ENCODE measurements at places on chromosomes 7 and 10.

GRCh38 chr7:137731436-137731835 lies 115.3 kb downstream of the DGKI start:
- no peak for DNase-seq

GRCh38 chr10:56298941-56299340 lies 62.1 kb downstream of the ZWINT start:
- DNase-seq = no peak

DNA sequence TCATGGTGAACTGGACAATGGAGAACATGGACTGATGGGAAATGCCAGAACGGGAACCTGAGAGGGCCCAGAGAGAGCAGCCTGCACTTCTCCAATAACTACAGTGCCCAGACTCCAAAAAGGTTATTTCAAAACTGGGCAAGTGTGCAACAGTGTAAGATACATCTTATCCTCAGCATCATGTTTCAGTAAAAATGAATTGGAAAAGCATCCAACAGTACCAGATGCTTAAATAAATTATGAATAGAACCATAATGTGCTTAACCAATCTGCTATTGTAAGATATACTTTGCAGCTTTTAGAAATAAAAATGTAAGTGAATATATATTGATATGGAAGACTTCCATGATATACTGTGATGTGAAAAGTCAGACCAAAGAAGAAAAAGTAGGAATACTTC lies 303.3 kb downstream of the GRID1 start:
- DNase-seq = no peak

GRCh38 chr10:132608511-132609195 lies 71.1 kb downstream of the INPP5A start:
- no peak for DNase-seq

DNA sequence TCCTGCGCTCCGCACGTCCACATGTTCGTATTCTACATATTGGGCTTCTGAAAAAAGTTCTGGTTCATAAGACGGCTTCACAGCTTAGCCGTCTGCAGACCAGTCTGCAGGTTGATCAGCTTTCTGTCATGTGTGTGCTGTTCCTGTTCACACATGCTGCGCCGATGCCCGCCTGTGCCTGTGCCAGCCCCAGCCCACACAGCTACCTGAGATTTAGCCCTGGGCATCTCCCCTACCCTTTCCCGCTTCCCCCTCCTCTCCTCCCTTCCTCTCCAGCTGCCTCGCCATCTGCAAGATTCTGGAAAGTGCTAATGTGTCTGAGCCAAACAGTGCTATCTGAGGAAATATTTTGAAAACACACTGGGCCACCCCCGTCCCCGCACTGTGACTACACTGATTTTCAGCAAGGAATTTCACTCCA lies 7.1 kb downstream of the CHST3 start:
- no peak for DNase-seq

DNA sequence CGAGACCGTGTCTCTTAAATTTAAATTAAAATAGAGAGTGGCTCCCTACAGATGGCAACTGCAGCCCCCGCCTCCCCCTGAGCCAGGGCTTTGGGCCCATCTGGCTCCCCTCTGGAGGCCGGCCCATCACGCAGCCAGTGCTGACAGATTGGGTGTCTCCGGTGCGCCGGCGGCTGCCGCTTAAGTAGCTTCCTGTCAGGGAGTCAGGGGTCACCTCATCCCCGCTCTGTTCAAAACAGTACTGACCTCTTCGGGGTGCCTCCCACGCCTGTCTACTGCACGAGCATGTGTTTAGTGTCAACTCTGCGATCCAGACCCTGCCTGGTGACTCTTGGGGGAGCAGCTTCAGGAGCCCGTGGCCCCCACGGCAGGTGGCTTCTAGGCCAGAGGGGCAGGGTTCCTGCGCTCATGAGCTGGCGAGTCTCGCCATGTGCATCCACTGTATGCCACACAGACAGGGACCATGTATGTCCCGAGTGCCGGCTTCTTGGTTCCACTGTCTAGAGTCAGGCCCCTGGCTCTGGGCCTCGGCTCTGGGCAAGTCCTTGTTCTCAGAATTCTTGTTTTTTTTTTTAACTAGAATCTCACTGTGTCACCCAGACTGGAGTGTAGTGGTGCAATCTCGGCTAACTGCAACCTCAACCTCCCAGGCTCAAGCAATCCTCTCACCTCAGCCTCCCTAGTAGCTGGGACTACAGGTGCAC lies 36.1 kb downstream of the KCTD7 start:
- DNase-seq = no peak

GRCh38 chr10:79585870-79586527 lies 24.7 kb upstream of the SFTPA1 start:
- DNase-seq = no peak

DNA sequence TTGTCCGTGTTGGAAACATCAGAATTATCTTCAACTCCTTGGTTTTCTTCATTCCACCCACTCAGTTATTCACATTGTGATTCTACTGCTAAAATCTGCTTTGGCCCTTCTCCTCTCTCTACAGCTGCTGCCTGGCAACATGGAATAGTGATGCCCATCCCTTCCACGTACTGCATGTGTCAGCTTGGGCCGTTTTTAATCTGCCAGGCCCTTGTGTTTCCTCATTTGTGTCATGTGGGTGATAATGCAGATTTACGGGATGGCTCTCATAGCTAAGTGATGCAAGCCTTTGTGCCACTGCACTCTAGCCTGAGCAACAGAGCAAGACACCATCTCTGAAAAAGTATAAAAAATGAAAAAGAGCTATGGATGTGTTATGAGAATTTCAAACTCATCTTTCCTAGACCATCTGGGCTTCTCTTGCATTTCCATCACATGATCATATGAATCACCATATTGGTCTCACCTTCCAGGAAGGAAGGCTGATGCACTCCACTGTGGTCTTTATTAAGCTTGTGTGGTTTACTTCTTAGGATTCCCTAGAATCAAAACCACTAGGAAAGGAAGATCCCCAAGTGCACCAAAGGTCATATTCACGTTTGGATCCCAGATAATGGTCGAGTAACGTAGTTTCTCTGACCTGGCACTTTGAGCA lies 20.6 kb upstream of the CELF2 start:
- DNase-seq = no peak

DNA sequence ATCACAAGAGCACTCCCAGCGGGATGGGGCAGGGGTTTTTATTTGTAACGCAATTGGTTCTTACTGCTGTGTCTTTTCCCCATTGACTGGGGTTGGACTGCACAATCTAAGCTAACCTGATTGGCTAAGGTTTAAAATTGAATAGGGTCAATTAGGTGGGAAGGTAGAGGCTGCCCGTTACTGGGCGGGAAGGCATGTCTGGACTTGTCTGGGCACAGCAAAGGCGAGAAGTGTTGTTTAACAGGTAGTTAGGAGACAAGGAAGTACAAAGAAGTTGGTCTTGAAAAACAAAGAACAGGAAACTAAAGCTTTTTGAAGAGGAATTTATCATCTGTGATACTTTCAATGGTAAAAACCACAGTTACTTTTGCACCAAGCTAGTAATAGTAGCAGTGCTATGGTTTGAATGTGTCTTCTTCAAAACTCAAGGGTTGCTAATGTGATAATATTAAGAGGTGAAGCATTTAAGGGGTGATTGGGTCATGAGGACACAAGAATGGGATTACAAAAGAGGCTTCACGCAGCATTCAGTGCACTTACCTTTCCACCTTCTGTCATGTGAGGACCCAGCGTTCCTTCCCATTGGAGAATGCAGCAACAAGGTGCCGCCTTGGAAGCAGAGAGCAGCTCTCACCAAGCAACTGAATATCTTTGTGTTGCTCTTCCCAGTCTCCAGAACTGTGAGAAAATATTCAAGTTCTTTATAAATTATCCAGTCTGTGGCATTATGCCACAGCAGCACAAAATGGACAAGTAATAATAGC lies 875.5 kb upstream of the SORCS1 start:
- no peak for DNase-seq

DNA sequence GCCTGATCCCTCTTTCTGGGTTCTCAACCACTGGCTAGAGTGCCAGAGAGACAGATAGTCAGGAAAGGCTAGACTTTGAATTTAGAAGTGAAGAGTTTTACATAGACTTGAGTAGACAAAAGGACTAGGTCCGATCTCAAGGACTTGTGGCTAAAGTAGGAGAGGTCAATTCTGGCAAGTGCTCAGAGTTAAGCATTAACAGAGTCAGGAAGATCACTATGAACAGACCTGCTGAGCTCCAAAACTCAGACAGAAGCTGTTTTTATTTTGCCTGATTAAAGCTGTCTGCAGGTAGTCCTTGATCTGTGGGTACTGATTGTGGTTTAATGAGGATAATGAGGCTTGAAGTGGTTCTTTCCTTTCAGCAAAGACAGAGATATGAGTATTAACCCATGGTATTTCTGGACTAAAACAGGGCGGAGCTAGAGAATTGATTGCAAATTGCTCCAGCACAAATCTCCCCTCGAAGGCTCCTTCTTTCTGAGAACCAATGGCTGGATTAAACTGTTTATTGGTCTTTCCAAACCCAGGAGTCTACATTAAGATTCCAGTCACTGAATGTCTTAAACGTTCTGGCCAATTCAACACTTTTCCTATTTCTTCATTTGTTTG lies 423.2 kb downstream of the IPMK start:
- no peak for DNase-seq

DNA sequence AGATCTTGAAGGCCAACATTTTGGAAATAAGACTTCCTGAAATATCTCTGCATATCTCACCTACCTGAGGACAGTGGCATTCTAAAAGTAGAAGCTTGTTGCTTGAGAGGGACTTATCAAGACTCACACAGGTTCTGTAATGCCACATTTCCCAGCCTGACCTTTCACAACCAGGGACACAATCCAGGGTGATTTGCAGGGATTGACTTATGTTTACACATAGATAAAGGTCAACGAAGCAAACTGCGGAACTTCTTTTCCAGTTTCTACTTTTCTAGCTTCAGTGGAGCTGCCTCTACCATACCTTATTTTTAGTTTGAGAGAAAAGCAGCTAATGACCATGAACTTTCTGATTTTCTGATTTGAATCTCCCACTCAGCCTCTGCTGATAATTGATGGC lies 148.7 kb downstream of the SLC16A9 start:
- DNase-seq = no peak

GRCh38 chr7:157651366-157652160 lies 314.8 kb downstream of the DNAJB6 start:
- no peak for DNase-seq
